Prostate gland (tissue), 2 donors: ENCODE measurements at places on chromosomes 3 and 15. TPM values are rescaled to one million over a fixed set of nuclear protein-coding genes. Genes with fewer than 3 reads are reported as not detected.

The LTF gene
- total RNA-seq, result 22.6 TPM

The ATP13A4 gene
- not detected for total RNA-seq

The ECT2 gene
- 10.3 TPM for total RNA-seq

- no peaks in the 10 kb centered on the region for H3K36me3 ChIP-seq
- no peak for DNase-seq
- H3K27me3 ChIP-seq, result no peaks in the 10 kb centered on the region
- no peaks in the 10 kb centered on the region for H3K4me1 ChIP-seq
- no peak overlapping the region for H3K27ac ChIP-seq
Observed at GRCh38 chr3:17135696-17136095, 250.9 kb downstream of the PLCL2 start.

GRCh38 chr3:154214306-154214705 is 93.1 kb downstream of the ARHGEF26 start:
- no peaks in the 10 kb centered on the region for H3K4me1 ChIP-seq
- H3K27ac ChIP-seq, result no peak overlapping the region

DNA sequence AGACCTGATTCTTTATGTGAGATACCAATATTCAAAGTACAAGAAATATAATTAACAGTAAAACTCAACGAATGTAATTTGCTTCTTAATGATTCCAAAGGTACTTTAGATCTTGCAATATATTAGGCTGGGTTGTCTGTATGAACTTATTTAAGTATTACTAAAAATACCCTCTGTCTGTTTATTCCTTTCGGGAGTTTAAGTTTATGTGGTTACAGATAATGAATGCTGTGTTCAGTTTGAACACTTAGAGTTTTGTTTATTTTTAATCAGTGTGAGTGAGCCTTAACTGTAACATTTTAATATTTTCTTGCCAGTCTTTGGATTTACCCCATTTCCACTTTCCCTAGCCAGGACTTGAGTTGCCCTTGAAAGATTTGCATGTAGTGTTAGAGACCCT is 3.5 kb downstream of the PDE8A start:
- H3K27ac ChIP-seq, result no peak overlapping the region
- no peak for DNase-seq
- H3K27me3 ChIP-seq, result no peaks in the 10 kb centered on the region
- H3K4me1 ChIP-seq, result no peaks in the 10 kb centered on the region

DNA sequence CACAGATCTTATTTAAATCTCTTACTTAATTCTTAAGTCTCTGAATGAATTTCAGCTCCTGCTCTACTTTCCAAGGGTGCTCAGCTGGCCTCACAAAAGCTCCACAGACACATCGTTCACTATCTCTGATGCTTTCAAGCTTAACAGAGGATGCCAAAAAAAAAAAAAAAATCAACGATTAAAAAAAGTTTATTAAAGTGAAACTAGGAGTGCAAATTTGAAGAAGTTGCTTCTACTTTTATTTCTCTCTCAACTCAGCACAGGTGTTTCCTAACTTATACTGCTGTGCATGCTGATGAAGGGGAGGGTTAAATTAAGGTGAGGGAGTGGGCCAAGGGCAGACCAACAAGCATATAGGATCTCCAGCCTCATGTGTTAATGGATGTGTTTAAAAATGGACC is 157.2 kb downstream of the TIGIT start:
- H3K4me3 ChIP-seq, result peak overlapping the region; percentile 19
- H3K27ac ChIP-seq, result peak overlapping the region; percentile 84
- no peaks in the 10 kb centered on the region for H3K27me3 ChIP-seq
- H3K4me1 ChIP-seq, result no peaks in the 10 kb centered on the region

DNA sequence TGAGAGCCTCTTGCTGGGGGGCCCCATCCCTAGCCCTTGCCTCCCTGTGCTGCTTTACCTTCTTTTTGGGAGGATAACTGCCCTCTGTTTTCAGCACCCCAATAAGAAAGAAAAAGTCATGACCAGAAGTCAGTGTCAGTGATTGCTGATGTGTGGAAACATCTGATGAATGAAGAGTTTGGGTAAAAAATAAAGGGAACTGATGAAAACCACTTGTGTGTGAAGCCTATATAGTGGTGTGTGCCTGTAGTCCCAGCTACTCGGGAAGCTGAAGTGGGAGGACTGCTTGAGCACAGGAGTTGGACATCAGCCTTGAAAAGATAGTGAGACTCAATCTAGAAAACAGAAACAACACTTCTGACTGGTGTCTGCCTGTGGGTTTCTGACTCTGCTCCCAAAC is 9.8 kb upstream of the CELSR3 start:
- DNase-seq, result no peak
- no peaks in the 10 kb centered on the region for H3K27me3 ChIP-seq
- H3K36me3 ChIP-seq, result no peaks in the 10 kb centered on the region
- no peak overlapping the region for H3K4me3 ChIP-seq

DNA sequence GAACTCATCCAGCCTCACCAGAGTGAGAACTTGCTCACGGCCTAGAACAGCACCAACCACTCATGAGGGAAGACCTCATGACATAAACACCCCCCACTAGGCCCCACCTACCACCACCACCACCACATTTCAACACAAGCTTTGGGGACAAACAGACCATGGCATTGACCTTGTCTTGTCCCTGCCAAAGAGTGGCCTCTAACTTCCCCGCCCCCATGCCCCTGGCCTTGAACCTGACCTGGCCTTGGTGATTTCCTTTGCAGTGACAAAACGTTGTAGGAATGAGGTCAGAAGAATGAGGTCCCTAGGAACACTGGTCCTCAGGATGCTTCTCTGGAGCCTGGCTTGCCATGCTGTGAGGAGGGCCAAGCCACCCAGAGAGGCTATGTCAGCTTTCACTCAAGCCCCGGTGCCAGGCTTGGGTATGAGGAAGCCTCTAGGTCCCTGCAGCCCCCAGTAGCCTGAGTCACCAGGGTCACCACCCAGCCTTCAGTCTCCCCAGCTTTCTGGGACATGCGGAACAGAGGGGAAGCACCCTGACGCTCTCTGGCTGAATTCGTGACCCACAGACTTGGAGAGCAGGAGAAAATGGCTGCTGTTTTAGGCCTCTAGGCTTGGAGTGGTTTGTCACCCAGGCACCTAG is 57.9 kb downstream of the TPRA1 start:
- H3K27ac ChIP-seq, result no peak overlapping the region
- H3K4me3 ChIP-seq, result no peak overlapping the region
- DNase-seq, result no peak
- H3K27me3 ChIP-seq, result no peaks in the 10 kb centered on the region
- no peaks in the 10 kb centered on the region for H3K4me1 ChIP-seq
- no peaks in the 10 kb centered on the region for H3K36me3 ChIP-seq

DNA sequence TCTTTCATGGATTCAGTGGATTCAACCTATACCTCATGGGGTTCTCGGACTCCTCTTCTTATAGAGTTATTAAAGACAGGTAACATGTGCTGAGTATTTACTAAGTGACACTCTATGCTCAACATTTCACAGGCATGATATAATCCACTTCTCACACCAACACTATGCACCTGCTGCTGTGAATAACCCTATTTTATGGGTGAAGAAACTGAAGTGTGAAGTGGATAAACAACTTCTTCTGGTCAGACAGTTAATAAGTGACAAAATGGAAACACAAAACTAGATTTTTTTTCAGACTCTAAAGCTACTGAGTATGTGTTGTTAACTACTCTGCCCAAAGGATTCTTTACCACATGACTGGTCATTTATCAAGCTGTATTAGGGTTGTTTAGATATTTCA is 403.5 kb downstream of the DIPK2A start:
- H3K36me3 ChIP-seq, result no peaks in the 10 kb centered on the region
- H3K4me1 ChIP-seq, result no peaks in the 10 kb centered on the region
- no peak overlapping the region for H3K27ac ChIP-seq
- no peaks in the 10 kb centered on the region for H3K27me3 ChIP-seq

- no peak overlapping the region for H3K27ac ChIP-seq
- DNase-seq, result no peak
- H3K27me3 ChIP-seq, result no peaks in the 10 kb centered on the region
Observed at GRCh38 chr15:69531665-69532027, 79.0 kb downstream of the RPLP1 start.

GRCh38 chr3:26089249-26089648 is 299.4 kb downstream of the OXSM start:
- no peaks in the 10 kb centered on the region for H3K36me3 ChIP-seq
- DNase-seq, result no peak
- no peaks in the 10 kb centered on the region for H3K4me1 ChIP-seq
- H3K4me3 ChIP-seq, result no peak overlapping the region
- H3K27ac ChIP-seq, result no peak overlapping the region

DNA sequence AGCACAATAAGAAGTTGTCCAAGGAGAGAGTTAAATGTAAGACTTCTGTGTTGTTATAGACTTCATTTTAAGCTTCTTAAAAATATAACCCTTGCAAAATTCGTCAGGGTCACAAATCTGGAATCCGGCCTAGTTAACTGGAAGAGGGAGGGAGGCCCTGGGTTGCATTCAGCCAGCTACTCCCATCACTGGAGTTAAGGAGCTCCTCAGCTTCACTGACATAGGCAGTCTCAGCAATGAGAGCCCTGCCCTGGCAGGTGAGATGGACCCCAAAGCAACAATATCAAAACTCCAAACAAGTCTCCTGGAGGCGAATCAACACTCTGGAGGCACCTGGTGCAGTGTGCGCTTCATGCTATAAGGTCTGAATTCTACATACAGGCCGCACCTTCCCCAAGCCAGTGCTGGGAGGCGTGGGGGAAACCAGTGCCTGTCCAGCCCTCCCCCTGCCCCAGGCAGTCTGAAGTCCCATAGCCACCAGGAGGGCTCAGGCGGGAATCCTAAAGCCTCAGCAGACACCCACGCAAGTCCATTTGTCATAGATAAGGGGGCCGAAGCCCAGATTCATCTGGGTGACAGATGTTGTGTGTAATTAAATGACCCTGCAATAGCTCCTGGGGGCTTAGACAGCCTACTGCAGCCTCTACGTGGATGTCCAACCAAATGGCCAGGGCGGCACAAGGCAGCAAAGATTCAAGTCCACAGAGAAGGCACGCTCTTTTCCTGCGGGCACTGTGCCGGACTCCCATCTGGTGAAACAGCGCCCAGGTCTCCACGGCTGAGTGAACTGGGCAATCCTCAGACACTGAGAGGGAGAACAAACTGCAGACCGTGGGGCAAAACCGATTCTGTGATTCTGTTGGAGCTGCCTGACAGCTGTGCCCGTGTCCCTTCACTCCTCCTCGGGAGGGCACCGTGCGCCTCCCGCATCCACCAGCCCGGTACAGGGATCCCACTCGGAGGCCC is 64.9 kb downstream of the ATP10A start:
- H3K27ac ChIP-seq, result no peak overlapping the region
- H3K36me3 ChIP-seq, result no peaks in the 10 kb centered on the region
- no peak for DNase-seq
- no peak overlapping the region for H3K4me3 ChIP-seq

GRCh38 chr15:70833861-70834765 is 19.8 kb downstream of the LARP6 start:
- H3K4me1 ChIP-seq, result no peaks in the 10 kb centered on the region
- DNase-seq, result no peak
- peaks cover 3% of the 10 kb centered on the region for H3K36me3 ChIP-seq

DNA sequence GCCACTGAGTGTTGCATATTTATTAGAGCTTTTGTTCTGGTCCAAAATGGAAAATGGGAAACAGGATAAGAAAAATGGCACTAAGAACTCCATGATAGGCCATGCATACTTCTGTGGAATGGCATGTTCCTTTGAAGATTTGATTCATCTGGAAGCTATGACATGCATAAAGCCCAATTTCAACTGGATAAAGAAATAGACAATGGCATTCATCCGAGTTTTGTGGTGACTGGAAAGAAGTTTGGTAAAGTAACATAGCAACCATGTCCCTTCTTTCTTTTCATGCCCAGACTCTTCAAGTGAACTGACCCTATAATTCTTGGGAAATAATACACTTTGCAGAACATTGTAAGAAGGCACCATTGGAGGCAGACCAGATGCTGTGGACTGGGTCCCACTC is 368.4 kb upstream of the IL12A start:
- no peaks in the 10 kb centered on the region for H3K4me1 ChIP-seq
- DNase-seq, result no peak
- H3K4me3 ChIP-seq, result no peak overlapping the region
- H3K27me3 ChIP-seq, result peaks cover 11% of the 10 kb centered on the region

- DNase-seq, result no peak
- H3K4me1 ChIP-seq, result no peaks in the 10 kb centered on the region
- H3K4me3 ChIP-seq, result peak within 1 kb of the TSS; percentile 32
- H3K27ac ChIP-seq, result no peak within 1 kb of the TSS
Observed at GRCh38 chr3:186361762-186362536, at the start of gene DGKG. Gene DGKG, minus strand, starts transcription at chr3:186362234. Its CDS starts 41,775 bp downstream, at chr3:186320459.
